Glomerular endothelial cell (primary cell): ENCODE measurements at places on chromosomes 7 and 10. TPM values are rescaled to one million over a fixed set of nuclear protein-coding genes. Genes with fewer than 3 reads are reported as not detected.

STOX1 gene
- total RNA-seq, result 0.10 TPM in 1 of 2 replicates, not detected in the other

SFXN2 gene
- total RNA-seq, result 2.7 and 6.0 TPM in 2 replicates

TRIM56 gene
- 13.0 and 23.5 TPM in 2 replicates for total RNA-seq

EPC1 gene
- 9.4 and 24.9 TPM in 2 replicates for total RNA-seq

TAS2R41 gene
- total RNA-seq, result not detected in 2 replicates

TAS2R4 gene
- 0.29 and 0.58 TPM in 2 replicates for total RNA-seq

SMURF1 gene
- 17.3 and 25.0 TPM in 2 replicates for total RNA-seq

PRKG1 gene
- 1.6 and 4.9 TPM in 2 replicates for total RNA-seq

SLC13A1 gene
- not detected in 2 replicates for total RNA-seq

ELN gene
- total RNA-seq, result 0.35 and 1.8 TPM in 2 replicates

APBB1IP gene
- 0.47 and 0.68 TPM in 2 replicates for total RNA-seq

MYH16 gene
- 0.12 and 1.3 TPM in 2 replicates for total RNA-seq

PTN gene
- total RNA-seq, result 1.9 and 2.3 TPM in 2 replicates

UTF1 gene
- not detected in 2 replicates for total RNA-seq

NEUROG3 gene
- total RNA-seq, result not detected in 2 replicates

KCNMA1 gene
- total RNA-seq, result 6.7 and 11.4 TPM in 2 replicates

PLEKHS1 gene
- not detected in 2 replicates for total RNA-seq

PGAM1 gene
- total RNA-seq, result 414 and 482 TPM in 2 replicates

ASAH2 gene
- 0.88 and 3.2 TPM in 2 replicates for total RNA-seq

PGAM2 gene
- not detected in 2 replicates for total RNA-seq

PPP1R17 gene
- total RNA-seq, result not detected in 2 replicates

TACR2 gene
- 0.58 TPM in 1 of 2 replicates, not detected in the other for total RNA-seq

SH2D4B gene
- 0.23 TPM in 1 of 2 replicates, not detected in the other for total RNA-seq

ARHGEF5 gene
- total RNA-seq, result 1.6 and 2.9 TPM in 2 replicates

FMC1 gene
- total RNA-seq, result 7.5 and 13.2 TPM in 2 replicates

ELFN1 gene
- 0.05 and 1.5 TPM in 2 replicates for total RNA-seq

ADAM8 gene
- total RNA-seq, result 1.5 and 3.1 TPM in 2 replicates

SPAM1 gene
- not detected in 2 replicates for total RNA-seq

COL26A1 gene
- total RNA-seq, result not detected in 2 replicates

EPHB4 gene
- total RNA-seq, result 157 and 191 TPM in 2 replicates

HOXA2 gene
- total RNA-seq, result 0.24 and 0.82 TPM in 2 replicates

FAM237B gene
- total RNA-seq, result not detected in 2 replicates

MACROH2A2 gene
- 5.8 and 7.3 TPM in 2 replicates for total RNA-seq

PNLIPRP2 gene
- not detected in 2 replicates for total RNA-seq

AKR1D1 gene
- total RNA-seq, result not detected in 2 replicates

IFIT1B gene
- not detected in 2 replicates for total RNA-seq

PRF1 gene
- total RNA-seq, result not detected in 2 replicates

SHTN1 gene
- total RNA-seq, result 10.2 and 16.8 TPM in 2 replicates

GPR26 gene
- total RNA-seq, result not detected in 2 replicates

RBM20 gene
- total RNA-seq, result 0.29 and 0.68 TPM in 2 replicates

TMEM130 gene
- total RNA-seq, result not detected in 2 replicates

HOXA9 gene
- 14.8 and 36.1 TPM in 2 replicates for total RNA-seq

FAM24B gene
- 3.8 and 4.7 TPM in 2 replicates for total RNA-seq

IDI2 gene
- not detected in 2 replicates for total RNA-seq

DCLRE1C gene
- 6.9 and 8.8 TPM in 2 replicates for total RNA-seq

CALML3 gene
- total RNA-seq, result not detected in 2 replicates

WEE2 gene
- not detected in 2 replicates for total RNA-seq

HOXA1 gene
- 2.5 and 5.5 TPM in 2 replicates for total RNA-seq

TMEM229A gene
- not detected in 2 replicates for total RNA-seq

USP6NL gene
- total RNA-seq, result 19.3 and 24.3 TPM in 2 replicates

PRSS37 gene
- not detected in 2 replicates for total RNA-seq

MINPP1 gene
- 34.7 and 39.6 TPM in 2 replicates for total RNA-seq

COA1 gene
- 33.8 and 40.1 TPM in 2 replicates for total RNA-seq

MYPN gene
- total RNA-seq, result 1.1 and 3.7 TPM in 2 replicates

GDF10 gene
- not detected in 2 replicates for total RNA-seq
